Smooth muscle cell of bladder (primary cell): ENCODE measurements at places on chromosomes 3 and 15. TPM values are rescaled to one million over a fixed set of nuclear protein-coding genes. Genes with fewer than 3 reads are reported as not detected.

Gene GOLGA8T
- total RNA-seq = 0.14 TPM in 1 of 2 replicates, not detected in the other

Gene TEX55
- not detected in 2 replicates for total RNA-seq

Gene HAUS2
- total RNA-seq = 21.6 and 24.5 TPM in 2 replicates

Gene TM6SF1
- total RNA-seq = 0.55 and 1.4 TPM in 2 replicates

Gene ROPN1B
- not detected in 2 replicates for total RNA-seq

Gene HCLS1
- 7.1 and 7.2 TPM in 2 replicates for total RNA-seq

Gene CTXN2
- total RNA-seq = not detected in 2 replicates

Gene TUSC7
- not detected in 2 replicates for total RNA-seq

Gene NR2F2
- 4.3 and 4.5 TPM in 2 replicates for total RNA-seq

Gene GRM7
- under 0.01 TPM in 1 of 2 replicates, not detected in the other for total RNA-seq

Gene EPM2AIP1
- 12.9 and 14.7 TPM in 2 replicates for total RNA-seq

Gene KNSTRN
- total RNA-seq = 11.0 and 11.1 TPM in 2 replicates

Gene HCN4
- total RNA-seq = not detected in 2 replicates
